ENCODE measurements at places on chromosomes 5 and 9. TPM values are rescaled to one million over a fixed set of nuclear protein-coding genes. Genes with fewer than 3 reads are reported as not detected.

The GFI1B gene
- not detected for total RNA-seq

The FGD3 gene
- total RNA-seq, result 6.3 TPM

The PDLIM4 gene
- total RNA-seq, result 26.5 TPM

The ATP10B gene
- not detected for total RNA-seq

- peak; percentile 19 for DNase-seq
Observed at GRCh38 chr5:119453040-119453373, 710 bp downstream of the HSD17B4 start.

- no peak for DNase-seq
Observed at GRCh38 chr5:125209650-125210049, 463.2 kb upstream of the ZNF608 start.

DNA sequence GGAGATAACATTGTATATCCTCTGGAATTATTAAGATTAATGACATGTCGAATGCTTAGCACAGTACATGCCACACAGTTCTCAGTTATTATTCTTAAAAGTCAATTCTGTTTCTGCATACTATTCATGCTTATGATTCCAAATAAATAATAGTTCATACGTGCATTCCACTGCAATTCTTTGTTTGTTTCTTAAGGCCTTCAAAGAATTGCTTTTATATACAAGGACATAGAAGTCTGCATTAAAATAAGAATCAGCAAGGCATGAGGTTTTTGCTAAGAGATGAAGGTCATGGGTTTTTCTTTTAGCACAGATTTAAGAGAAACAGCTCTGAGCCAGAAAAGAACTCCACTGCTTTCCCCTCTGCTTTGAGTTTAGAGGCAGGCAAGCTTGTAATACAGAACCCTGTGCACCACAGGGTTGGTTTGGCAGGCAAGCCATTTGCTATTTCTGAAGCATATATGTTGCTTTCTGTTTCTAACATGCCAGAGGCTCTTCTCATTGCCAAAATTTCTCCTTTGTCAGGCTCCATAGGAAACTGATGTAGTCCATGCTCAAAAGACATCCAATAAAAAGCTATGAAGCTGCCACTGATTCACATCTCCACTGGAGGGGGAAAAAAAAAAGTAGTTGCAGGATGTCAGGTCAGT is 420.6 kb upstream of the TYRP1 start:
- DNase-seq, result no peak

- DNase-seq, result no peak
Observed at GRCh38 chr9:503326-503725, 288.7 kb downstream of the DOCK8 start.

Measured in PC-3 (cell line).